Astrocyte (in vitro differentiated cells and primary cell): ENCODE measurements at places on chromosomes 4 and X. TPM values are rescaled to one million over a fixed set of nuclear protein-coding genes. Genes with fewer than 3 reads are reported as not detected.

Gene LSM6
- total RNA-seq: 14.1 and 18.7 TPM in 2 replicates

DNA sequence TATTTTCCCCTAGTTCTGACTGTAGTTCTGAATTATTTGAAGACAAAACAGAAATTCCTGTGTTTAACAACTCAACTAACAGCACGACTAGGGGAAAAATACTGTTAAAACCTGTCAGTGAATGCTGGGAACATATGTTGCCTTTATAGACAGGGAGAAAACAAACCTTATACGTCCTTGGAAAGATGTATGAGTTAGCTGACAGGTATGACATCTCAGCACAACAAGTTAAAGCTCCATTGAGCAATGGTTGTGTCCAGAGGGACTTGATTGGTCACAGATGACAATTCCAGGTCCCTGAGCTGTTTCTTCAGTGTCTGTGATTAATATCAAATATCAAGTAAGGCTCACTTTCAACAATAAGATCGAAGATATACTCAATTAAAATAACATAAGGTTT, 58.2 kb upstream of the DDIT4L start:
- no peak for DNase-seq

GRCh38 chr4:1365271-1366178, 18.5 kb downstream of the UVSSA start:
- no peak for DNase-seq

- DNase-seq: no peak
These were observed 15.1 kb upstream of the PRSS12 start for GRCh38 chr4:118367872-118368271.

- peak; percentile 40 for DNase-seq
These were observed 72.1 kb downstream of the COX18 start for GRCh38 chr4:72997409-72997808.

GRCh38 chr4:99024481-99025275, 29.2 kb downstream of the METAP1 start:
- DNase-seq: no peak

- DNase-seq: no peak
These were observed 74.1 kb downstream of the SLC9A6 start for GRCh38 chrX:136059350-136059749.

Gene RAI2
- total RNA-seq: 0.50 and 0.66 TPM in 2 replicates

GRCh38 chrX:16130707-16131106, 7.3 kb downstream of the GRPR start:
- DNase-seq: no peak

GRCh38 chr4:87382116-87382515, 8.9 kb downstream of the HSD17B11 start:
- no peak for DNase-seq

Gene GAGE12G
- total RNA-seq: not detected in 2 replicates

Gene VEGFD
- total RNA-seq: not detected in 2 replicates

Gene LDB2
- 4.9 and 9.4 TPM in 2 replicates for total RNA-seq

GRCh38 chrX:21153503-21153902, 220.7 kb upstream of the CNKSR2 start:
- DNase-seq: peak; percentile 37
